Tongue (tissue), 3 donors: ENCODE measurements at places on chromosomes 3 and 15.
A peak's percentile ranks its signal among the peaks of the same experiment; 100 is the strongest.

GRCh38 chr3:9066141-9066540 lies 102.9 kb upstream of the RAD18 start:
- DNase-seq = peak; percentile 31

DNA sequence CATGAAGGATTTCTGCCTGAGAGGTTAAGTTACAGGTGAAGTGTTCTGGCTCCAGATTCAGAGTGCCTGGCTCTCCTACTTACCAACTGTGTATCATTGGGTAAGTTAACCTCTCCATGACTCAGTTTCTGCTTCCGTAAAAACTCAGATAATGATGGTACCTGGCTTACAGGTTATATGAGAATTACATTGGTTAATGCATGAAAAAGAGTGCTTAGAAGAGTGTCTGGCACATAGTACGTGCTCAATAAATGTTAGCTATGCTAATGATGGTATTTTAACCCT lies 23.8 kb downstream of the CFAP161 start:
- DNase-seq = no peak

- peak; percentile 25 for DNase-seq
These were observed 271.9 kb downstream of the FEZF2 start for GRCh38 chr3:62101488-62101887.

DNA sequence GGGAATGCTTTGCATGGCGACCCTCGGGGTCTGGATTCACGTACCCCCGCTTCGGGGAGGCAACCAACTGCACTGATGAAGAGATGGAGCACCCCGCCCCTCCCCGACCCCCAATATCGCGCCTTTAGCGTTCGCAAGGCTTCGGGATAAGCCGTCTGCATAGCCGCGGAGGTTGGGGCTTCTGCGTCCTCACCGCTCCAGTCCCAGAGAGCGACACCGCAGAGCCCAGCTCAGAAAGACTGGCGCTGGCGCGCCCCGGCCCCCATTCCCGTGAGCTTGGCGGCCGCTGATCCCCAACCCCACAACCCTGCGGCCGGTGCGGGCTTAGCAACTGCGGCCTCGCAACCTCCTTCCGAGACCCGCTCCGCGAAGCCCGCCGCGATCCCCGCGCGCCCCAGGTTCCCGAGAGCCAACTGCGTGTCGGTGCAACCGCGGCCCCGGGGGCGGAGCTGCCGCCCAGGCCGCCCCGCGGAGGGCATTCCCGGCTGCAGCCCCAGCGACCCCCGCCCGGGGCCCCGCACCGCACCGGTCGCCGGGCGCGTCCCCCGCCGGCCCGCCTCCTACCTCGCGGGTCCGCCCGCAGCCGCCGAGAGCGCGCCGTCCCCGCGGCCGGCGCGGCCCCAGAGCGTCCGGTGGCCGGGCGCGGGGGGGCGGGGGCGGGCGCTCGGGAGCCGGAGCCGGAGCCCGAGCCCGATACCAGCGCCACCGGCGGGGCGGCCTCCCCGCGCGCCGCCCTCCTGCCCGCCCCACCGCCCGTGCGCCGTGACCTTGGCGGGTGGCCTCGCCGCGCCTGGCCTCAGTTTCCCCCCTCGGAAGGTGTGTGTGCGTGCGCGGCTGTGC lies 79.5 kb downstream of the IQSEC1 start:
- no peak for DNase-seq

DNA sequence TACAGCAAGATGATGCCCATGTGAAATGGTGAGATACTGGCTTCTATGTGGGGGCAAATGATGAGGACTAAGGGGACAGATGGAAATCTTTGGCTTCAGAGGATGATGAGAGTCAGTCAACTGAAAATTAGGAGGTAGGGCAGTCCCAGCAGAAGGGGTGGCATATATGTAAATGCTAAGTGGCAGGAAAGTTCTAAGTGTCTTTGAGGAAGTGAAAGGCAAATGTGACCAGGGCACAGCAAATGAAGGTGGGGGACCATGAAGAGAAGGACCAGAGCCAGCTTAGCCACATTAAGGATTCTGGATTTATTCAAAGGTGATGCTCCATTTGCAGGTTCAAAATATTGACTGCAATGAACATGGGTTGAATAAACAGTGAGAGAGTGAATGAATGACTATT lies 29.2 kb upstream of the LIMD1 start:
- no peak for DNase-seq

DNA sequence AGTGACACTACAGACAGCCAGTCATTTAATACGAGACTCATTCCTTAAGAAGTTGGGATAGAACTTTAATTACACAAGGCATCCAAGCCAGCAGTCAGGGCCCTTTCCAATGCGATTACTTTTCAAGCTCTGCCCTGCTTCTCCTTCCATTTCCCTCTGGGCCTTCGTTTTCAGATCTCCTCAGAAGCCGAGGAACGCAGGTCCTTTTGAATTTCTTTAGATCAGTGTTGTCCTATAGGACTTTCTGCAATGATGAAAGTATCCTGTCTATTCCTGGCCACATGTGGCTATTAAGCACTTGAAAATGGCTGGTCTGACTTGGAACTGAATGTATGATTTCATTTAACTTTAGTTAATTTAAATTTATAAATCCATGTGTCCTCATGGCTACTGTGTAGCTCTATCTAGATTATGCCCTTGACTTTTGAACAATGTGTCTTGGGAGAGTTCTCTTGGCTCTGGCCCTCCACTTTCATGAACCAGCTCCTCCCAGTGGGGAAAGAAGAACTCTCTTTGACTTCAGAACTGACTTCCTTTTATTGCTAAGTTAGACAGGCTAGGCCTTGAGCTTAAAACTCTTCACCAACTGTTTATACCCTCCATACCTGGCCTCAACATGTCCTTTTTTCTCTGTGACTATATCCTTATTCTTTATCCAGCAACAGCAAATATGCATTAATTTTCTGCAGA lies 22.6 kb downstream of the TGFBR2 start:
- DNase-seq = peak; percentile 44

GRCh38 chr15:69939513-69940440 lies 157.9 kb downstream of the TLE3 start:
- no peak for DNase-seq

DNA sequence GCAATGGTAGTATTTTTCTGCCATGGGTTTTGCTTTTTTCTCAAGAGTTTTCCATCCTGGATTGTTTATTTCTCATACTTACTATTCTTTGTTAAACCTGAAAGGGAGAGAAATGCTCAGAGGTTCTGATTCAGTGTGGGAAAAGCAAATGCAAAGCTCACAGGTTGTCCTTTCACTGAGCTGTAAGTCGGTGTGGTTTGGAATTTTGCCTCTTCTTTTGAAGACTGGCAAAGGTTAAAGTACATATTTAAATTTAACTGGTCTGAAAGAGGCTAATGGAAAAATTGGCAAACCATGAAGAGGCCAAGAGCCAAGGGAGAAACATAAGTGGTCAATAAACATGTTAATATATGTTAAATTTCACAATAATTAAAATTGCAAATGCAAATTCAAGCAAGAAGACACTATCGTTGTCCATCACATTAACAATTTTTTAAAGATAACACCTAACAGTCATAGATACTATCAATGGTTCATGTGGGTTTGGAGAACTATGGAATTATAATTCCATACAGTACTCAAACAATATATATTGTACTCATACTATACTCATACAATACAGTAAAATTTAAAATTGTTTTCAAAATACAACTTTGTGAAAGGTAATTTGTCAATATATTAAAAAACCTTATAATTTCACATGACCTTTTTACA lies 246.8 kb upstream of the STT3B start:
- no peak for DNase-seq

- no peak for DNase-seq
These were observed 46.0 kb upstream of the FURIN start for GRCh38 chr15:90822204-90822955.

DNA sequence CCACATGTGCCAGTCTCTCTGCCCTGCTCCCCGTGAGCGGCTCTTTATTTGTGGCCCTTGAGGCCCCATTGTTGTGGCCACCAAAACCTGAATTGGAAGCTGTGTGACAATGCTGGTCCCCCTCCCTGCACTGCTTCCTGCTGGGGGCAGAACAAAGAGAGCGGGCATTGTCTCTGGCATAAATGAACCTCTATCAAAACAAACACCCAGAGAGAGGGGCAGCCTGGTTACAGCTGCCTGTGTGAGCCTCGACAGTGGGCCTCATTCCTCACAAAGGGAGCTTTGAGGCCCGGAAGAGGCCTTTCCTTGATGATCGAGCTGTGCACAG lies 152.9 kb downstream of the IGF1R start:
- peak; percentile 44 for DNase-seq

DNA sequence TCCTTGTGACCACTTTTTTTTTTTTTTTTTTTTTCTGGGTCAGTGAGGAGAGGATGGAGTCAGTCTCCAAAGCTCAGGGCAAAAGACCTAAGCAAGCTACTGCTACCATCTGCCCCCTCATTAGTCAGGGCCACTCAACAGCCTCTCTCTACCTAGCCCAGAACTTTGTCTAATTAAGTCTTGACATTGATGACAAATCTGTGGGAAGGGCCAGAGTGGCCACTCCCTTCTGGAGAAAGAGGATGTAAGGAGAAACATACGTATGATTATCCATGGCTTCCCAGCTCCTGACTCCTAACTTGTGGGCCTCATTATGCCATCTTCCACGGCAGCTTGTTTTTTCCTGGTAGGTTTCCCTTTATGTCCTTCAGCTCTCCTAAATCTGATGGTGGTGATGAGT lies 37.9 kb downstream of the NR1I2 start:
- no peak for DNase-seq

GRCh38 chr15:77983091-77983707 lies 94.3 kb downstream of the TBC1D2B start:
- no peak for DNase-seq

GRCh38 chr3:134357914-134358811 lies 16.1 kb downstream of the AMOTL2 start:
- DNase-seq = peak; percentile 92

DNA sequence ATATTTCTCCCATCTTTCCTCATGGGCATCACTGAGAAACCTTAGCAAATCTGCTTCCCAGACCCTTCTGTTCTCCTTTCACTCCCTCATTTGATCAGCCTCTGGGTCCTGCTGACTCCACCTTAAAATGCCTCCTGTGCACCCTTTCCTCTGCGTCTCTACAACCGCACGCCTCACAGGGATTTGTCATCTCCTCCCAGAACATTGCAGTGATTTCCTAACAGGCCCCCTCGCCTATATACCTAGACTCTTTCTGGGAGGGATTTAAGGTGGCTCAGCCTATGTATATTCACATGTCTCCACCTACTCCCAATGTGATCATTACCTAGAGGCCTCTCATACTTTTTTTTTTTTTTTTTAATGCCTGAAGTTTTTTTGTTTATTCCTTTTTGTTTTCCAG lies 69.2 kb downstream of the LIPC start:
- no peak for DNase-seq

DNA sequence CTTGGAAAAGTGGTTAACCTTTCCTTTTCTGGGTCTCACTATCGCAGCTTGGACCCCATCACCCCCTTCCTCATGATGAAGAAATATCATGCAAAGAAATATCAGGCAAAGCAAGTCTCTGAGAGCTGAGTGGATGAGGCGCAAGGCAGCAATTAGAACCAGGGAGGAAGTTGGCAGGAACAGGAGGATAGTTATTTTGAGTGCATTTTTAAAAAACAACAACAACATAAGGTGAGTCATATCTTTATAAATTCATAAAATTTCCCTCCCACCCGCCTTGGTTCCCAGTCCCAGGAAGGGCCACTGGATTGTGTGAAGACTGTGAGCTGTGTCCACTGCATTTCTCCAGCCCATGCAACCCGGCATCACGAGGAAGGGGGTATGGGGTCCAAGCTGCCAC lies 316.9 kb upstream of the TLE3 start:
- no peak for DNase-seq

GRCh38 chr3:194102436-194102835 lies 33.5 kb upstream of the HES1 start:
- no peak for DNase-seq

DNA sequence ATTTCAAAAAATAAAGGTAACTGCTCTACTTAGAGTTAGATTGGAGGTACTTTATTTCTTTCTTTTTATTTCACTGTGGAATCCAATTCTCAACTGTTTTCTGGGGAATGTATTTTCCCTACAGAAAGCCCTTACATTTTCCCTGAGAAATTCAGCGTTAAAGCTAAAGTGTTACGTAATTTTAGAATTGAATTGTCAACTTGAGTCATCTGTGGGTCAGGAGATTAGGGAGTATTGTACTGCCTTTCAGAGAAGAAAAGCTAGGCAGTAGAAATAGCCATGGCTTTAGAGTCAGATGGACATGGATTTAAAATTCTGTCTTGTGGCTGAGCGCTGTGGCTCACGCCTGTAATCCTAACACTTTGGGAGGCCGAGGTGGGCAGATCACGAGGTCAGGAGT lies 728.6 kb downstream of the ROBO1 start:
- no peak for DNase-seq

GRCh38 chr15:33113666-33114373 lies 80.7 kb downstream of the FMN1 start:
- no peak for DNase-seq

- DNase-seq = no peak
These were observed 5.1 kb upstream of the CCR1 start for GRCh38 chr3:46213201-46213600.

DNA sequence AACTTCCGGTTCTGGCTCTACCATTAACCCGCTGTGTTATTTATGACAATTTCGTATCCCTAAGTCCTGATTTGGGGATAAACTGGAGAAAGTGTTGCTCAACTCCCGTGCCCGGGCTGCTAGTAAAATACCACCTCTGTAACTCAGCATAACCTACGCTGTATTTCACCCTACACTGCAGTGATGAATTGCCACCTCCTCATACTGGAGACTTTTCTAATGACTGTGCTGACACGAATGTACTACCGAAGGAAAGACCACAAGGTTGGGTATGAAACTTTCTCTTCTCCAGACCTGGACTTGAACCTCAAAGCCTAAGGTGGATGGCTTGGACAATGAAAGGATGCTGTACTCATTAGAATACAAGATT lies 16.5 kb downstream of the SLC51A start:
- no peak for DNase-seq

GRCh38 chr15:82570721-82571508 lies 30.7 kb upstream of the RPS17 start:
- DNase-seq = no peak

GRCh38 chr3:85977615-85978338 lies 1013.2 kb downstream of the VGLL3 start:
- no peak for DNase-seq

DNA sequence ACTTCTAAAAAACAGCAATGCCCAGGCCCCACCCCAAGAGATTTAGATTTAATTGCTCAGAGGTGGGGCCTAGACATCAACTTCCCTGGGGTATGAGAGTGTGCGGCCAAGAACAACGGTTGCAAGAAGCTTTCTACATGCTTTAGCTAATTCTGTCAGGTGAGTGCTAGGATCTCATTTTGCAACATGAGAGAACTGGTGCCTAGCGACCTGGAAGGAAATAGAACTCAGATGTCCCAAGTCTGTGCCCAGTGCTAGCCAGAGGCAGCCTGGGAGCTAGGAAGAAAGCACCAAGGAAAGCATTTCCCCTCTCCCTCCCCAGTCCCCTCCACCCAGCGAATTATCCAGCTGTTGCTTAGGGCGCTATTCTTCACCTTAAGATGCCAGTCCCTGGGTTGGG lies 22.9 kb upstream of the HRH1 start:
- no peak for DNase-seq

DNA sequence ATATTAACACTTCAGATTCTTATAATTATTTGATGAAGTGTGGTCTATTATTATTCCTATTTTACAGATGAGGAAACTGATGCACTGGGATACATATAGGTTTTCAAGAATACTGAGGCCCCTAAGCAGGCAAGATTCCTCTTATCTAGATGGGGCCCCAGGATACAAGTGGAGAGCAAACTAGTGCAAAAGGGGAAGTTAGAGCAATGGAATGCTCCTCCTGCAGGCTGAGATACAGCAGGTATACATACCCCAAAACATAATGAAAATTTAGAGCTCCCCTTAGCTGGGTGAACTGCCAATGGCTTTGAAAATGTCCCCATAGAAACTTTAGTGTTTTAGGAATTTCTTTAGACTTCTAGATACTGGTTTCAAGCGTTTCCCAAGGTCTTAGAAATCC lies 247.1 kb downstream of the CHST2 start:
- no peak for DNase-seq
